Neural crest cell (in vitro differentiated cells): ENCODE measurements at places on chromosomes 3 and 15. TPM values are rescaled to one million over a fixed set of nuclear protein-coding genes. Genes with fewer than 3 reads are reported as not detected.
A peak's percentile ranks its signal among the peaks of the same experiment; 100 is the strongest.

DNA sequence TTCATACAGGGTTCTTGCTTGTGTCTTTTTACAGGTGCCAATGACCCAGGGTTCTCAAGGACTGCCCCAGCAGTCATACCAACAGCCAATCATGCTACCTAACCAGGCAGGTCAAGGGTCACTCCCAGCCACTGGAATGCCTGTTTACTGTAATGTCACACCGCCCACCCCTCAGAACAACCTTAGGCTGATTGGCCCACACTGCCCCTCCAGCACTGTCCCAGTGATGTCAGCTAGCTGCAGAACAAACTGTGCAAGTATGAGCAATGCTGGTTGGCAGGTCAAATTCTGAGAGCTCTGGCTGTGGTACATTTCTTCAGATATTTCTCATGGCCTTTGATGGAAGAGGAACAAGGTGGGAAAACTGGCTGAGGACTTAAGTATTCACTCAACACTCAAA, 154.3 kb downstream of the ARPP21 start:
- H3K27ac ChIP-seq = no peak overlapping the region
- no peaks in the 10 kb centered on the region for H3K36me3 ChIP-seq
- no peaks in the 10 kb centered on the region for H3K27me3 ChIP-seq
- peaks cover 4% of the 10 kb centered on the region for H3K4me1 ChIP-seq
- H3K4me3 ChIP-seq = no peak overlapping the region

DNA sequence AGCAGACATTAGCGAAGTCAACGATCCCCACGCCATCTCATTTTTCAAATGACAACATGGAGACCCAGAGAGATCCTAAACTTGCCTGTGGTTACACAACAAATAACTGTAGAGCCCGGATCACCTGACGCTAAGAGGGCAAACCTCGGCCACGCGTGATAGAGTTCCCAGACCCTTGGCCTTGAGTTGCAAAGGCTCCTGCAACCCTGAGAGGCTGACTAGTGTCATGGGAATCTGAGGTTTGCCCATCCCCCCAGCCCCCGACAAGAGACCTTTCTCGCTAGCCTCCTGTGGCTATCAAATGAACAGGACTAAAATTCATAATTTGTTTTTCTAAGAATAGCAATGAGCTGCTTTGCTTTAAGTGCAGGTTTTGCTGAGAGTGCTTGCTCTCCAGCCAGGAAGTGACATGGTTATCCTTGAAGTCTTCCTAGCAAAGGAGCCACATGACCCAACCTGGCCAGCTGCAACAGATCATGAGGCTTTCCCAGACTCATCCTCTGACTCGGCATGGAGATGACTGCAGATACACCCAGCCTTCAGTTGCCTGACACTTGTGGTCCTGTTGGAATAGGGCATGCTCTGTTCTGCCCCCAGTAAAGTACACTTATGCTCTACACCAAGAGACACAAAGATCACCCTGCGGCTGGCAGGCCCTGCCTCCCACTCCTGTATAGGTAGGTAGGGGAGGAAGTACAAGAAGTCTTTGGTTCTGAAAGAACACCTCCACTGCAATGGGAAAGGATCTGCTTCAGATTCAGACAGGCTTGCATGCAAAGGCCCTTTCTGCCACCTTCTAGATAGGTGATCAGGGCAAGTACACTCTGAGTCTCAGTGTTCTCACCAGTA, 36.0 kb downstream of the MCF2L2 start:
- no peak for DNase-seq
- no peak overlapping the region for H3K27ac ChIP-seq
- H3K4me1 ChIP-seq = peaks cover 10% of the 10 kb centered on the region
- H3K4me3 ChIP-seq = no peak overlapping the region
- H3K27me3 ChIP-seq = no peaks in the 10 kb centered on the region
- no peaks in the 10 kb centered on the region for H3K36me3 ChIP-seq

- no peaks in the 10 kb centered on the region for H3K27me3 ChIP-seq
- no peak overlapping the region for H3K4me3 ChIP-seq
Measured at GRCh38 chr15:33956397-33956796, 11.9 kb upstream of the CHRM5 start.

DNA sequence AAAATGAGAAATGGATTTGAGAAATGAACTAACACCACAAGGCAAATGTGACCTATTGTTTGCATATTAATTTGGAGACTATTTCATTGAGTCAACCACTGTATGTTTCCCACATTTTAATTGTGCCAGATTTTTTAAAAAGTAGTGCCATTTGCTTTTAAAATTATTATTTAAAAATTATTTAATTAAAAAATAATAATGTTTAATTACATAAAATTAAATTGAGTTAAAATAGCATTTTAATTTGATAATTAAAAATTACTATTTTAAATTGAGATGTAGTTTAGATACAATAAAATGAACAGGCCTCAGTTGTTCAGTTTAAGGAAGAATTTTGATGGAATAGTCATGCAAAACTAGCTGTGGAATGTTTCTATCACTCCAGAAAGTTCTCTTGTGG, 62.7 kb upstream of the GATM start:
- no peak overlapping the region for H3K27ac ChIP-seq
- H3K36me3 ChIP-seq = no peaks in the 10 kb centered on the region
- H3K4me1 ChIP-seq = no peaks in the 10 kb centered on the region
- DNase-seq = no peak
- no peak overlapping the region for H3K4me3 ChIP-seq

- H3K4me3 ChIP-seq = no peak overlapping the region
- H3K27ac ChIP-seq = no peak overlapping the region
- no peaks in the 10 kb centered on the region for H3K27me3 ChIP-seq
- no peak for DNase-seq
- peaks cover 26% of the 10 kb centered on the region for H3K4me1 ChIP-seq
- H3K36me3 ChIP-seq = peaks cover 5% of the 10 kb centered on the region
Measured at GRCh38 chr3:149623824-149624223, 34.0 kb downstream of the WWTR1 start.

DNA sequence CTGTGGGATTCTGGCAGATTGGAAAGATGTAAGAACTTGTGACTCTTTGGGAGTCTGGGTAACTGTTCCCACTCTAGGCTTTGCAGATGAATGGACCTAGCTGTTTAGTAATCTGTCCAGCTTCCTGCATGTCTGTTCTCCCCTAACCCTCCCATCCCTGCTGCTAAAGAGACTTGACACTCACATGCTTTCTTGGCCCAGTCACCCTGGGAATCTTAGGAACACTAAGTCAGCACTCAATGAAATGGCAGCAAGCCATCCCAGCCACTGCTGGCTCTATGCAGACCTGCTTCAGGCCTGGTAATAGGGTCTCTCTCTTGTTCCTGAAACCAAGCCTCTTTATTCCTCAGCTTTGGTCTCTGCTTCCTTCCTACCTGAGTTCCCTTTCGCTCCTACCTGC, 63.7 kb upstream of the THSD4 start:
- H3K4me3 ChIP-seq = no peak overlapping the region
- H3K27me3 ChIP-seq = no peaks in the 10 kb centered on the region
- H3K36me3 ChIP-seq = peaks cover 14% of the 10 kb centered on the region
- H3K4me1 ChIP-seq = peaks cover 14% of the 10 kb centered on the region

GRCh38 chr3:71492566-71492965, 91.0 kb downstream of the FOXP1 start:
- no peaks in the 10 kb centered on the region for H3K27me3 ChIP-seq
- DNase-seq = no peak
- H3K4me3 ChIP-seq = no peak overlapping the region

- no peaks in the 10 kb centered on the region for H3K36me3 ChIP-seq
- H3K4me1 ChIP-seq = peaks cover 8% of the 10 kb centered on the region
- no peaks in the 10 kb centered on the region for H3K27me3 ChIP-seq
- no peak for DNase-seq
Measured at GRCh38 chr15:82105451-82106215, 59.8 kb upstream of the MEX3B start.

GRCh38 chr15:88100181-88100580, 156.4 kb downstream of the NTRK3 start:
- H3K4me3 ChIP-seq = no peak overlapping the region
- no peaks in the 10 kb centered on the region for H3K4me1 ChIP-seq
- peaks cover 18% of the 10 kb centered on the region for H3K27me3 ChIP-seq
- no peak for DNase-seq
- no peak overlapping the region for H3K27ac ChIP-seq
- H3K36me3 ChIP-seq = no peaks in the 10 kb centered on the region

DNA sequence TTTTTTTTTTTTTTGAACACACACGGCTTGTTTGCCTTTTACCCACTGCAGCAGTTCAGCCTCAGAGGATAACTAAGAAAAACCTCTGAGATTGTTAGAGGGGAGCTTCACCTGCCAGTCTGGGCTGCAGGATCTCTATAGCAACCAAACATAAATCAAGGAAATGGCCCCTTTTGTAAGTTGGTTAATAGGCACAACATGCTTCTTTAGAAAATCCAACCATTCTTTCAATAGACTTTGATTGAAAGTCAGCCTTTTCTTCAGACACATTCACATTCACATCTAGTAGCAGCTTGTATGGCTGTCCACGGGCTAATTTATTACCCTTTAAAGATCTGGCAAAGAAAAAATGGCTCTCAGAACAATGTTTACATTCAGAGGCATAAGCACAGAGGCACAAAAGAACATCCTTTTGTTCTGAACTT, 136.6 kb upstream of the RARB start:
- peaks cover 29% of the 10 kb centered on the region for H3K27me3 ChIP-seq
- H3K4me1 ChIP-seq = peaks cover 65% of the 10 kb centered on the region
- H3K4me3 ChIP-seq = peak overlapping the region; percentile 75
- DNase-seq = no peak
- peaks cover 2% of the 10 kb centered on the region for H3K36me3 ChIP-seq

- no peak overlapping the region for H3K4me3 ChIP-seq
- peaks cover 27% of the 10 kb centered on the region for H3K4me1 ChIP-seq
- no peaks in the 10 kb centered on the region for H3K36me3 ChIP-seq
- no peak overlapping the region for H3K27ac ChIP-seq
- peaks cover 3% of the 10 kb centered on the region for H3K27me3 ChIP-seq
- DNase-seq = no peak
Measured at GRCh38 chr3:10352146-10352911, 31.4 kb upstream of the SEC13 start.

- no peaks in the 10 kb centered on the region for H3K36me3 ChIP-seq
- DNase-seq = no peak
- H3K4me1 ChIP-seq = no peaks in the 10 kb centered on the region
- no peak overlapping the region for H3K4me3 ChIP-seq
- no peak overlapping the region for H3K27ac ChIP-seq
Measured at GRCh38 chr3:132781922-132782321, 59.7 kb upstream of the NPHP3 start.

- no peak for DNase-seq
- H3K36me3 ChIP-seq = no peaks in the 10 kb centered on the region
- H3K27me3 ChIP-seq = no peaks in the 10 kb centered on the region
Measured at GRCh38 chr3:25547103-25547502, 117.6 kb downstream of the TOP2B start.

DNA sequence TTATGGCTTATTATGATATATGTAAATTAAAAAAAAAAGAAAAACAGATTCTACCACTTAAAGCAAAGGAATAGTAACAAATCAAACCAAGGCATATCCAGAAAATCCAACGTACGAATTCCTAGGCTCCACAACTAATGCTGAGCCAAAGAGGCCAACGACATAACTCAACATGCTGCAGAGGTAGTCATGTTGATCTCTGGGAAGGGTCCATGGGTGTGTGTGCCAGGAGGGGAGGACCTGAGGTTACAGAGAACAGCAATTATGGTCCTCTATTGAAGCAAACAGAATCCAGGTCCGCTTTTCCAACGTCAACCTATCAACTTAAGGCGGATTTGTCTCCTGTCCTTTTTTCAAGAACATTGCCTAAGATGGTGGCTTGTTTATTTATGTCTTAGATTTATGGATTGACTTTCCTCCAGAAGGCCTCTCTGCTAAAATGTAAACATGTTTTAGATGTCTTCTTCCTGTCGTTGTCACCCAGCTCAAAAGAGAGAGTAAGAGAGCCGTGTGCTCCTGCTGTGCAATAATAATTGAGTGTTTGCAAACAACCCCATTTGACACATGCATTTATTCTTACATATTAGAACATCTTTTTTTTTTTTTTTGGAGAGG, 20.4 kb downstream of the NANOGP8 start:
- H3K27ac ChIP-seq = no peak overlapping the region
- no peaks in the 10 kb centered on the region for H3K27me3 ChIP-seq

PLD1 gene
- 0.89 and 0.93 TPM in 2 replicates for total RNA-seq

DIS3L gene
- 56.3 and 57.8 TPM in 2 replicates for total RNA-seq

SLC9C1 gene
- 0.42 and 0.55 TPM in 2 replicates for total RNA-seq

FRMD4B gene
- total RNA-seq = 17.2 and 18.5 TPM in 2 replicates

ITIH1 gene
- total RNA-seq = not detected in 2 replicates

PRTG gene
- total RNA-seq = 322 and 334 TPM in 2 replicates

CACNA1D gene
- total RNA-seq = 1.1 and 2.3 TPM in 2 replicates

ANKRD34C gene
- not detected in 2 replicates for total RNA-seq

PDIA5 gene
- total RNA-seq = 14.2 and 17.7 TPM in 2 replicates

MME gene
- 0.52 and 0.91 TPM in 2 replicates for total RNA-seq

CNBP gene
- total RNA-seq = 314 and 319 TPM in 2 replicates

LRRC34 gene
- 8.6 and 10.1 TPM in 2 replicates for total RNA-seq
